H1 (cell line): ENCODE measurements at places on chromosomes 1 and 21. TPM values are rescaled to one million over a fixed set of nuclear protein-coding genes. Genes with fewer than 3 reads are reported as not detected.

DYRK1A gene
- 49.3 and 62.2 TPM in 2 replicates for polyA plus RNA-seq

DNA sequence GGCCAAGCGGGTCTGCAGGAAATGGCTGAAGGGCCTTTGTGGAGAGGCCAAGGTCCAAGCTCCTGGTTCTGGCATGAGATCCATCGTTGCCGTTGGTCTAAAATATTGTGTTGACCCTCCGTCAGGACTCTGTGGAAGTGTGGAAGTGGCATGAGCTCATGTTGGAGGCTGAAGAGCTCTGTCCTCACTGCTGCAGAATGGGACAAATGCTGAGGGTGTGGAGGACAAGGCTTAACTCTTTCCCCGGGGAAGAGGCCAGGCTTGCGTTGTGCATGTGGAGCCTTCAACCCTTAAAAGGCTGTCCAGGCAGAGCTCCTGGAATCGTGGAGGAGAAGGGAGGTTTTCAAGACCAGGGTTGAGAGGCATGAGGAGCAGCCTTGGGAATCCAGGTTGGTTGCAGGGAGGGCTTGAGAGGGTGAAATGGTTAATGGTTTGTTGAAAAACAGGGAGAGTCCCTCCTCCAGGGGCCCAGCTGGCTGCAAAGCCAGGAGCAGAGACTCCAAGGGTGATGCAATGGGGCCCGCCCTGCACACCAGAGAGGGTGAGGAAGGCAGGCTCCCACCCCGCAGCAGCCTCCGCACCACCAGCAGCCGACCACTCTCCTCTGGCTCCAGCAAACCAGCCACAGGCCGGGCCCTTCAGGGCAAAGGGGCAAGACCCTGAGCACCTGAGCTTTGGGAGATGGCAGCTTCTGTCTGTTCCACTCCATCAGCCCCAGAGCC is 6.7 kb upstream of the AHCYL1 start:
- DNase-seq, result no peak

DNA sequence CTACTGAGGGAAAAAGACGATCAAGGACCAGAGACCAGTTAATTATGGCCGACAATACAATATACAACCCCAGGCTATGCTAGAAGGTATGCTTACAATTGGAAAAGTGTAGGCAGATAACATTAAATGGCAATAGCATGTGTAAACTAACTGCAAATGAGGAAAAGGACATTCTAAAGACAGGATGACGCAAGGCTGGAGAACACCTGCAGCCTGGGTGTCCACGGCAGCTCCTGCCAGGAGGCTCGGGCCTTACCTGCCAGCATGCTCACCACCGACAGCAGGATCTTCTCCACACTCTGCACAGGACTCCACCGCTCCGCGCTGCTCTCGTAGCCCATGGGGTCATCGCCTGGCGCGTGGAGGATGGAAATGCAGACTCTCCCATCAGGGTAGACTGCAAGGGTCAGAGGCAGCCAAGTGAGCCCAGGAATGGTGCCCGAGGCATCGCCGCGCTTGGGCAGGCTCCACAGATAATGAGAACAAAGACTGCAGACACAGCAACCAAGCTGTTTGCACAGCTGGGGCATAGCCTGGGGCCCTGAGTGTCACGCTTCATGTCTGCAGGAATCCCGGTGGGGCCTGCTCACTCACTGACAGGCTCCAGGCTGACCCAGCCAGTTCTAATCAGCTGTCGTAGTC is 28.2 kb downstream of the UBE2G2 start:
- DNase-seq, result no peak

DNA sequence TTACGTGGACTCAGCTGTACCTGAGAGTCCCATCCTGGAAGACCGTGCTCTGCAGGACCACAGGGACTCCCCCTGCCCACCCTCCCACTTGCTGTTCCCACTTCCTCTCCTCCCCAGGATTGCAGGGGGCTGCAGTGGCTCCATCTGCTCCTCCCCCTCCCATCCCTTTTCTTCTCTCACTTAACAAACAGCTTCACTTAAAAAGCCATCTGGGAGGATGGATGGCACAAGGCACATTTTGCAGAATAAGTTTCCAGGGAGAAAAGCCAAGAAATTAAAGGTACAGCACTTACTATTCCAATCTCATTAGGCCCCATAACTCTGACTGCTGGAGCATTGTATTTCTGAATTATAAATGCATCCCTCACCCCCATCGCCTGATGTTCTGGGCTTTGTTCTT is 458.7 kb downstream of the PTPRU start:
- DNase-seq, result no peak

SLC9C2 gene
- not detected in 2 replicates for polyA plus RNA-seq

GRCh38 chr1:31531177-31531999 is 44.9 kb upstream of the TINAGL1 start:
- no peak for DNase-seq

KRTAP7-1 gene
- polyA plus RNA-seq, result not detected in 2 replicates

DNA sequence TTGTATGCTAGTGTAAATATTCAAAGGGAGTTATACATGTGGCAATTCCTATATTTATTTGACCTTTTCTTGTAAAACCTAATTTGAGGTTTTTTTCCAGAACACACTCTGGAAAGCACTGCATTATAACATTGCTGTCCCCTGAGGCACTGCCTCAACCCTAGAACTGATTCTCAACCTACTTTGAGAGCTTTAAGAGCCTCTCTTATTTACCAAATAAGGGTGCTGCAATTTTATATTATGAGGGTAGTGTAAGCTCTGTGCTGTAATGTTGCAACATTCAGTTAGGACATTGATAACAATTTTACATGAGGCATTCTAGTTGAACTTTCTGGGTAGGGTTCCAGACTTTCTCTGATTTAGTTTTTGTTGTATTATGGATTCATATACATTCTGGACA is 302.2 kb upstream of the DEPDC1 start:
- no peak for DNase-seq

DNA sequence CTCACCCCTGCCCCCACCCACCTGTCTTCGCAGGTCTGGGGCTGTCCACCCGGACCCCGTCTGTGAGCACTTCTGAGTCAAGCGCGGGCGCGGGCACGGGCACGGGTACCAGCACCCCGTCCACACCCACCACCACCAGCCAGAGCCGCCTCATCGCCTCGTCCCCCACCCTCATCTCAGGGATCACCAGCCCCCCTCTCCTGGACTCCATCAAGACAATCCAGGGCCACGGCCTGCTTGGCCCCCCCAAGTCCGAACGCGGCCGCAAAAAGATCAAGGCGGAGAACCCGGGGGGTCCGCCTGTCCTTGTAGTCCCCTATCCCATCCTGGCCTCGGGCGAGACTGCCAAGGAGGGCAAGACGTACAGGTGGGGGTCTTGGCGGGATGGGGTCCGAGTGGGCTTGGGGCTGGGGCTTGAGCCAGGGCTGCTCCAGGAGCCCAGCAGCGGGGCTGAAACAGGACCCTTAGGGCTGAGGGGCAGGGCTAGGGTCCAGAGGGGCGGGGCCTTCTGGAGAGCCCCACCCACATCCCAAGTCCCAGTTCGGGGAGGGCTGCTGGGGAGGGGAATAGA is 23.9 kb downstream of the ZNF362 start:
- no peak for DNase-seq
